ENCODE measurements at places on chromosomes 13 and 19.

DNA sequence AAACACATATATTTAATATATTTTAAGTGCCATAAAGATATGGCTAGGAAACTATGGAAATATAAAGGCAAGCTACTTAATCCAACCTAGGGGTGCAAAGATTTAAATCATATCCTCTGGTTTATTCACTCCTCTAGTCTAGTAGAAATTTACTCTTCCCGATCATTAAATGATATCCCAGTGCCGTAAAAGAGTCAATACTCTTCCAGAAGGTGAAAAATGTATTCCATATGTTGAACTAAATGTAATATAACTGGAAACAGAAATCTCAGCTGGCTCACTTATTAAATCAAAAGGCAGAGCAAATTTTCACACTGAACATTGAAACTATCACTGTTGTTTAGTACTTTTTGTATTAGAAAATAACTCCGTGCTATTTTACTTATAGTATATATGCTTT lies 11.1 kb downstream of the MAB21L1 start:
- no peak for DNase-seq

DNA sequence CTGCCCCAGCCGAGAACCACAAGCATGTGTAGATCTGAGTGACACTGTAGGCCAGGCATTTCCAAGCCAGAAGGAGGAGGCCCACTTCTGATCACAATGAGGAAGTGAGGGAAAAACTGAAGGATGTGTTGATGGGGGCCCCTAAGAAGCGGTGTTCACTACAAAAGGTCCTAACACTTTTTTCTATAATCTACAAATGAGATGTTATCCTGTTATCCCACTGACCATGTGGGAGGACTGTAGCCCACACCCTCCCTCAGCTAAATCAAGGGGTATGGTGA lies 99.0 kb upstream of the MCF2L start:
- no peak for DNase-seq

DNA sequence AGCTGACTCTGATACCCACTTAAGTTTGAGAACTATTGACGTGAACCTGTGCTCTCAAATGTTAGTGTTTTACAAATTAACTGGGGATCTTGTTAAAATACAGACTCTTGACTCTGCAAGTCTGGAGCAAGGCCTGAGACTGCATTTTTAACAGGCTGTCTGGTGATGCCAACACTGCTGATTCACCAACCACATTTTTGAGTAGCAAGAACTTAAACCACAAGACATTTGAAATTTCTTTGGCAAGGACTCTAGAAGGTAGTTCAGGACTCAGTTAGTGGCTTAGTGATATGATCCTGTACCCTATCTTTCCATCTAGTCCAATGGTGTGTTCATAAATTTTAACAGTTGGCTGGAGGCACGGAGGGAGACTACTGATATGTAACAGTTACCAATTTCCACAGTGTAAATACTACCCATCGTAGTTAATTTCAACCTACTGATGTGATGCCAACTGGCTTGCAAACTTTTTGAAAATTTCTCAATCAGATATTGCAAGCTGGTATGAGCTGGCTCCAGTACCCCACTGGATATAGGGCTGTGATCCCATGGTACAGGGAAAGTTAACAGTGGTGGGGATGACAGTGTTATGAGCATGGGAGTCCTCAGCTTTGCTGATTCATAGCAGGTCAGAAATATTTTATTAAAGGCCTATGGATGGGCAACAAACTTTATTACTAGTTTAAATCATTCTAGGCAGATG lies 255.1 kb downstream of the TBC1D4 start:
- DNase-seq, result no peak

- DNase-seq, result no peak
Observed at GRCh38 chr13:32472194-32472621, 44.3 kb upstream of the N4BP2L1 start.

- DNase-seq, result no peak
Observed at GRCh38 chr13:112957295-112957677, 11.7 kb upstream of the MCF2L start.

DNA sequence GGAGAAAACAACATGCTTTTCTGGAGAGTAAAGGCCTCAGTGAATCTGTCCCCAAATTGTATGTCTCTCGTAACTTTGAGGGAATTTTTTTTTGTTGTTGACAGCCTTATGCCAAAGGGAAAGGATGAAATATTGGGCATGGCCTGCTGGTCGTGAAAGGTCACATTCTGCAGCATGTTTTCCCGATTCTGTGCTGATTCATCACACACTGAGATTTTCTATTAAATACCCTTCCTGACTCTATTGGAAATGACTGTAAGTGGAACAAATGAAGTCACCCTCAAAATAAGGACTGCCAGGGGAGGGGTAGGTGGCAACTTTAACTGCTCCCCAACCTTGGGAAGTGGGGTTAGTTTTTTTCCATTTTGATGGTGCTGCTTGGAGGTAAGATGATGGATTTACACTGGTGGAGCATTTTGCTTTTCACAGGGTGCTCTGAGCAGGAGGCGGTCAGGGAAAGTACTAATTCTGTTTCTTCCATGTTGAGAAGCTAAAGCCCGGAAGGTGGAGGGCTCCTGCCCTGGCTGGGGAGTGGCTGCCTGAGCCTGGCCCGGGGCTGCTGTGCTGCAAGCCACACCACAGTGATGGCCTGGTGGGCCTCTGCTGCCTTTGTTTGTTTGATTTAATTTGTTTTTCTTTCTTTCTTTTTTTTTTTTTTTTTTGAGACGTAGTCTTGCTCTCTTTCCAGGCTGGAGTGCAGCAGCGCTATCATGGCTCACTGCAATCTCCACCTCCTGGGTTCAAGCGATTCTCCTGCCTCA lies 116.8 kb upstream of the SPATA13 start:
- DNase-seq, result no peak

DNA sequence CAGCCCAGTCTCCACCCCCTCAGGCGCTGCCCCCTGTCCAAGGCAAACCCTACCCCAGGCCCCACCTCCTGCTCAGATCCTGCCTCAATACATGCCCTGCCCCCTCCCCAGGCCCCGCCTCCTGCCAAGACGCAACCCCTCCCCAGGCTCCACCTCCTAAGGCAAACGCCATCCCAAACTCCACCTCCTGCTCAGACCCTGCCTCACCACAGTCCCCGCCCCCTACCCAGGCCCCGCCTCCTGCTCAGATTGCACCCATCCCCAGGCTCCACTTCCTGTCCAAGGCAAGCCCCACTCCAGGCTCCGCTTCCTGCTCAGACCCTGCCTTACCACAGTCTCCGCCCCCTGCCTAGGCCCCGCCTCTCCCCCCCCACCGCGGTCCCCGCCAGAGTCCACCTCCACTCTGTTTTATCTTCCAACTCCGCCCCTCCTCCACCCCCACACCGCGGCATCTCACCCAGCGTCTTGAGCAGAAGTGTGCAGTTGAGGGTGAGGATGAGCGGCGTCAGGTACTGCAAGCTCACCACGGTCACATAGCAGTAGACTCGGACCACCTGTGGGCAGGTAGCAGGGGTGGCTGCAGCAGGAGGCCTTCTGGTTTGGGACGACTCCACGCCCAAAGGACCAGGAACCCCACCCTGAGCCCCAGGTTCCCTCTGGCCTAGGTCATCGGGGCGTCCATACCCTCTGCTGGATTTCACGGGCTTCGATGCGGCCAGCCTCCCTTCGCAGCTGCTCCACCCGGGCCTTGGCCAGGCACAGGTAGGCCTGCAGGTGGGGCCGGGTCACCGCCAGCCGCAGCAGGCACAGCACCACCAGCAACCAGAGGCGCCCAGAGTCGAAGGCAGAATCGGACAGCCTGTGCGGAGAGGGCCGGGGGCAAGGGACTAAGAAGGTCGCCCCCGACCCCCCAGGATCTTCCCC lies 17.7 kb downstream of the TMEM161A start:
- peak; percentile 86 for DNase-seq

DNA sequence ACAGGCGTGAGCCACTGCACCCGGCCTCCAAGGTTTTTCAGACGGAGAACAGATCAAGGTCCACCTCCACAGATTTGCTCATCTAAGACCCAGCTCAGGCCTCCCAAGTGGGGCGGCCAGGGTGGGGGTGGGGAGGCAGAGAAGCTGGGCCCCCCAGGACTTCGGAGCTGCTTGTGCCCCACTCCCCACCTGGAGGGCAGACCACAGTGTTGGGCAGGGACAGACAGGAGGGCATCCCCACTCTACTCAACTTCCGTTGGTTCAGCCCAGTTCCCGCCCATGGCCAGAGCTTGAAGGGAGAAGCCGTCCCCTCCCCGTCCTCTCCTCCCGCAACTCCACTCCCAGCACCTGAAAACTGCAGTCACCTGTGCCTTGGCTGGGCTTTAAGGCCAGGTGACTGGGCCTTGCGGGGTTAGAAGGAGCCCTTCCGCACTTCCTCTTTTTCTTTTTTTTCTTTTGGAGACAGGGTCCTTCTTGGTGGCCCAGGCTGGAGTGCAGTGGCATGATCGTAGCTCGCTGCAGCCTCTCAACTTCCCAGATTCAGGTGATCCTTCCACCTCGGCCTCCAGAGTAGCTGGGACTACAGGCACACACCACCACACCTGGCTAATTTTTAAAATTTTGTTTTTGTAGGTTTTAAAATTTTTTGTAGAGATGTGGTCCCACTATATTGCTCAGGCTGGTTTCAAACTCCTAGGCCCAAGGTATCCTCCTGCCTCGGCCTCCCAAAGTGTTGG lies 734 bp upstream of the LRRC8E start:
- DNase-seq, result no peak

DNA sequence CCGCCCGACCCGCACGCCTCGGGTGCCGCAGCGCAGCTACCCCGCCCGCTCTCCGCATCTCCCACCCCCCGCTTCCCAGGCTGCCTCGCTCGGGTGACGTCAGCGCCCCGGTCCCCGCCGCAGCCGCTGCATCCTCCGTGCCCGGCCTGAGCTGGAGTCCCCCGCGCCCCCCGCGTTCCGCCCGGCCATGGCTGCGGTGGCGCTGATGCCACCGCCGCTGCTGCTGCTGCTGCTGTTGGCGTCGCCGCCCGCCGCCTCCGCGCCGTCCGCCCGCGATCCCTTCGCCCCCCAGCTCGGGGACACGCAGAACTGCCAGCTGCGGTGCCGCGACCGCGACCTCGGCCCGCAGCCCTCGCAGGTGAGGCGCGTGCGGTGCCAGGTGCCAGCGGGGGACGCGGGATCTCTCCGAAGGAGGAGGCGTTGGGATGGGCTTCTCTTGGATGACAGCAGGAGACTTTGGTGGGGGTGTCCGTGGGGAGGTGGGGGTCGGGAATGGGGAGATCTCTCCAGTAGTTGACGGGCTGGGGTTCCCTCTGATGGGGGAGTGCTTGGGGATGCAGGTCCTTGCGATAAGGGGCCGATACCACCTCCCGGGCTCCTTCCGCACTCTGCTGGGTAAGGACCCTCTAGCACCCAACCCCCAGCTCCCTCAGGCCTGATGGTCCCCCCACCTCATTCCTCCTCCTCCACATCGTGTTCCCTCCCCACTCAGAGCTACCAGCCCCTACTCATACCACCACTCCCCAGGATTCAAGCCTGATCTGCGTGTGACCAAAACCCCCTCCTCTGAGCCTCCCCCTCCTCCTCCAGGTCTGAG lies at the start of gene TMEM59L:
TSS of gene TMEM59L (plus strand) at position 99 of the 817 bp plus-strand sequence. CDS start at position 188, 89 bp downstream.
- DNase-seq, result no peak

- DNase-seq, result no peak
Observed at GRCh38 chr19:19101540-19101939, 36.7 kb downstream of the TMEM161A start.

- peak; percentile 25 for DNase-seq
Observed at GRCh38 chr19:45553464-45553863, 31.1 kb downstream of the OPA3 start.

GRCh38 chr13:66992183-66992582 lies 238.0 kb downstream of the PCDH9 start:
- no peak for DNase-seq

- DNase-seq, result peak; percentile 68
Observed at GRCh38 chr19:46659151-46660007, 1.6 kb downstream of the DACT3 start.

- DNase-seq, result no peak
Observed at GRCh38 chr19:31258211-31259052, 90.8 kb downstream of the TSHZ3 start.

GRCh38 chr19:5900976-5901375 lies 2.6 kb downstream of the NDUFA11 start:
- DNase-seq, result no peak

DNA sequence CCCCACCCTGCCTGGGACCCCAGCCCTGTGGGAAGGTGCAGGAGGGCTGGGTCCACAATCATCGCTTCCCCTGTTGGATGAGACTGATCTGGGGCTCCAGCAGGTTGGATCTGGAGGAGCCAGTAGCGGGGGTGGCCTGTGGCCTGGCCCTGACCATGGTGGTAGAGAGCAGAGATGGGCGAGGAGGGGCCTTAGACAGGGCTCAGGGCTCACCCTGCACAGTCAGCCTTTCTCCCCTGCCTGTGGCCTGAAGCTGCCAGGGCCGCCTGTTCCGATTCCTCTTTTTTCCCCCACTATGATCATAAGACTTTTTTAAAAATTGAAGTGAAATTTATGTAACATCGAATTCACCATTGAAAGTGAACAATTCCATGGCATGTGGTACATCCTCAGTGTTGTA lies 18.2 kb downstream of the SIN3B start:
- DNase-seq, result no peak

DNA sequence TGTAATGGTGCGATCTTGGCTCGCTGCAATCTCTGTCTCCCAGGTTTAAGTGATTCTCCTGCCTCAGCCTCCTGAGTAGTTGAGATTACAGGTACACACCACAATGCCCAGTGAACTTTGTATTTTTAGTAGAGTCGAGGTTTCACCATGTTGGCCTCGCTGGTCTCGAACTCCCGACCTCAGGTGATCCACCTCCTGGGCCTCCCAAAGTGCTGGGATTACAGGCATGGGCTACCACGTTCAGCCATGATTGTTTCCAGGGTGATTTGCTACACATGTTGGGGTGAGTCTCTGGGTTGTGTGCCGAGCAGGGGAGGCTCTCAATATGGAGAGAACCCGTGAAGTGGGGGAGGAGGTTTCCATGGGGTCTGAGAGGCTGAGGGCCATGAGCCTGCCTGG lies 24.8 kb upstream of the CEACAM21 start:
- no peak for DNase-seq

GRCh38 chr13:111897178-111897845 lies 169.6 kb upstream of the SOX1 start:
- peak; percentile 29 for DNase-seq

GRCh38 chr13:98242403-98242802 lies 65.3 kb upstream of the RNF113B start:
- no peak for DNase-seq

DNA sequence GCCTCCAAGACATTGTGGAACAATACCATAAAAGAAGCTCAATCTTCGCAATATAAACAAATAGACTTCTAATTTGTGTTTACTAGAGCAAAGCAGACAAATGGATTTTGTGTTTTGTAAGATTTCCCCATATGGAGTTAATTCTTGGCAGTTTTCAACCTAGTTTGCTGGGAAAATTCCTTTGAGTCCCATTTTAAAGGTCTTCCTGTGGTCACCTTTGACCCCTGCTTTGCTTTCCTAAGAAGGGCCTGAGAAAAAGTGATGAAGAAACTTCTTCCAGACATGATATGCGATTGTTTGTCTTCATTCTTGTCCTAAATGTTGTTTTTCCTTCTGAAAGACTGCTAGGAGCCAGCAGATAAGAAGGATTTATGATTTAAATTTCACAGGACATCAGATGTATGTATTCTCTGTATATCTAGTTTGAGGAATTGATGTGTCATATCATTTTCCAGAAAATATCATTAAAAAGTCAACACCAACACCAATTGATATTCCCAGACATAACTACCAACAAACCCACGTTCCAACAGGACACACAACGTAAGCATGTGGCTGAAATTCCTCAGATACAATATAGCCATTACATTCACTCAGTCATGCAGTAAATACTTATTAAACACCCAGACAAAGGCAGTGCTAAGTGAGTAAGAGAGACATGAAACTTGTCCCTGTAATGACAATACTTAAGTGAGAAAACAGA lies 276.4 kb downstream of the LHFPL6 start:
- no peak for DNase-seq
